Myocyte (in vitro differentiated cells): ENCODE measurements at places on chromosomes 1 and 21.

GRCh38 chr21:46122758-46123683 lies 25.1 kb downstream of the COL6A2 start:
- no peak for DNase-seq

- no peak for DNase-seq
Measured at GRCh38 chr1:4700801-4701200, 46.4 kb downstream of the AJAP1 start.

DNA sequence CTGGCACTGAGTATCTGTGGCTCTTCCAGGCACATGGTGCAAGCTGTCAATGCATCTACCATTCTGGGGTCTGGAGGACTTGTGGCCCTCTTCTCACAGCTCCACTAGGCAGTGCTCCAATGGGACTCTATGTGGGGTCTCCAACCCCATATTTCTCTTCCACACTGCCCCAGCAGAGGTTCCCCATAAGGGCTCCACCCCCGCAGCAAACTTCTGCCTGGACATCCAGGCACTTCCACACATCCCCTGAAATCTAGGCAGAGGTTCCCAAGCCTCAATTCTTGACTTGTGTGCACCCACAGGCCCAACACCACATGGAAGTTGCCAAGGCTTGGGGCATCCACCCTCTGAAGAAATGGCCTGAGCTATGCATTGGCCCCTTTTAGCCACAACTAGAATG lies 18.8 kb downstream of the ODF2L start:
- no peak for DNase-seq

DNA sequence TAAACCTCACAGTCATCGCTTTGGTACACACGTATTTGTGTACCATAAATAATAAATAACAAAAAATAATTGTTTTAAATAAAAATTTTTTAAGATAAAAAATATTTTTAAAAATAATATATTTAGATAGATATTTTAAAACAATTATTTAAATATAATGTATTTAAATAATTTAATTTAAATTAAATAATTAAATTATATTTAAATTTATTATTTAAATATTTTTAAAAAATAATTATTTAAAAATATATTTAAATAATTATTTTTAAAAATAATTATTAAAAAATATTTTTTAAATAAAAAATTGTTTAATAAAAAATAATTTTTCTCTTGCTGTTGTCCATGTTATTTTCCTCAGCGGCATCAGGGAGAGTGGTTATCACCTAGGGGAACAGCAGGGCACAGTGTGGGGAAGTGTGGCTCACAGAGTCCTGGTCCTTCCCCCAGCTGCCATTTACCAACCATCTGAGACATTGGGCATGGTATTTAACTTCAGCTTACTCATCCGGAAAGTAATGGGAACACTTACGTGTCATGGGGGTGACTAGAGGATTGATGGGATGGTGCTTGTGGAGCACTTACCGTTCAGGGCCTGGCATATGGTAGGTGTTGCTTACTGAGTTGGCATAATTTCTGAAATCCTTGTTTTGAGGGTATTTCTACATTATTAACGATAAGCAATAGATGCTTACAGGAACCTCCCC lies 92.9 kb upstream of the TSPAN2 start:
- DNase-seq, result peak; percentile 50

DNA sequence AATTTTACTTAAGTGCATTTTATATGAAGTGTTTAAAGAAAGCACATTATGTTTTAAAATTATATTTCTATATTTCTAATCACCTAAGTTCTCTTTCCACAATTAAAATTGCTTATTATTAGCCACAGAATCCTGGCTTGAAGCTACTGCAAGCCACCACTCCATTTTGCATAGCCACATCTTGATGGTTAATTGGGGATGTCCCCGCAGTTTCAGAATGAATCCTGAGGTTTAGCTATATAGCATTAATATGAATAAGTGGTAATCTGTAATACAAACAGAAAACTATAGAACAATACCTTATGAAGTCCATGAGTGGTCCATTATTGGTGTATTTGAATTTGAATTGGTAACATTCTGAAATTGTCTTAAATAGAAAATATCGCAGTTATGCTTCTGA lies 11.6 kb upstream of the GOLPH3L start:
- DNase-seq, result no peak

GRCh38 chr1:227913764-227914721 lies 33.7 kb downstream of the WNT9A start:
- no peak for DNase-seq

- DNase-seq, result peak; percentile 77
Measured at GRCh38 chr1:24725209-24725651, 20.0 kb upstream of the CLIC4 start.

GRCh38 chr1:235156265-235156664 lies 4.8 kb downstream of the RBM34 start:
- peak; percentile 2 for DNase-seq

- DNase-seq, result no peak
Measured at GRCh38 chr1:107679411-107679953, 285.5 kb downstream of the VAV3 start.

DNA sequence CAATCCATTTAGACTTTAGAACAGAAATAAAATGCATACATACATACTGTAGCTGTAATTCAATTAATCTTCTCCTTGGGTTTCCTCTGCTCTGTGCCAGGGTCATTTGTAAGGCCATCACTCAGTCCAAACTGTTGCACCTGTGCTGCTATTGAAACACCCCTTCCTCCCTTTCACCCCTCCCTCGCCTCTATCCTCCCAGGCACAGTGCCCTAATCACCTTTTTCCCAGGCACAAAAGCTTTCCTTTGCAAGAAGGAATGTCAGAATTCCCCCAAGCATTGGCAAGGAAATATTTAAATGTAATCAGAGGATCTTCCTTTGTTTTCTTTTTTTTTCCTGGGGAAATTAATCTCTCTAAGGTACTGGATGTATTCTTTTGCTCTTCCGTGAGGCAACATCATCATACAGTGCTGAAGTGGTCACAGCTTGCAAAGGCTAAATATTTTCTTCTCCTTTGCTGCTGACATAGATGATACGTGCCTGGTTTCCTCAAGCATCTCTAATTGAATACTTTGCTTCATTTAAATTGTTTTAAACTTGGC lies 339.3 kb upstream of the NR5A2 start:
- no peak for DNase-seq

DNA sequence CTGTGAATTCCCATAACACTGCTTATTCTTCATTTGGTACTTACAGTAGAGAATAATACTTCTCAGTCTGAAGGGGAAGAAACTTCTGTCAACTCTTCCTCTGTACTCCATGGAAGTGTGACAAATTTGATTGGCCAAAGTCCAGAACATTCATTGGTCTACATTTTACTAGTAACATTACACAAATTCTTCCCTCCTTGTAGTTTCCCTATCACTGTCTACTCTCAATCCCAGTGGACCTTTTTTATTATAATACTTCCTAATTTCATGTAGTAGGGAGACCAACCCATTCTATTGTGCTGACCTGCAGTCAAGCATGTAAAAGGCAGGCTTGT lies 74.7 kb downstream of the ALG6 start:
- no peak for DNase-seq

DNA sequence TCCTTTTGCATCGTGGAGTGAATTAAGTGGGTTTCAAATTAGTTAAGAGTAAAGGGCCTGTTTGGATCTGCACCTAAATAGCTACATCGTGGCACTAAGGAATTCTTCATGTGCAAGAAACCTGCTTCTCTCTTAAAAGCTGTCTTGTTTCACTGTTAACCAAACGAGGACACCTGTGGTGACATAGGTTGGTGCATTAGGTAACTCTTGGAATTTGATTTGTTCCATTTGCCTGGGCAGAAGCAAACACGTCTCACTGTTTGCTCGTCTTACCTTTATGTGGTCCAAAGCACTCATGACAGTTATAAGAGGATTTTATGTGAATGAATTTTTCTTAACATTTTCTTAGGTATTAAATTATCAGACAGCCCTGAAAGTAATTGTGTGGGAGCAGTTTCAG lies 60.9 kb downstream of the PRDM2 start:
- no peak for DNase-seq

DNA sequence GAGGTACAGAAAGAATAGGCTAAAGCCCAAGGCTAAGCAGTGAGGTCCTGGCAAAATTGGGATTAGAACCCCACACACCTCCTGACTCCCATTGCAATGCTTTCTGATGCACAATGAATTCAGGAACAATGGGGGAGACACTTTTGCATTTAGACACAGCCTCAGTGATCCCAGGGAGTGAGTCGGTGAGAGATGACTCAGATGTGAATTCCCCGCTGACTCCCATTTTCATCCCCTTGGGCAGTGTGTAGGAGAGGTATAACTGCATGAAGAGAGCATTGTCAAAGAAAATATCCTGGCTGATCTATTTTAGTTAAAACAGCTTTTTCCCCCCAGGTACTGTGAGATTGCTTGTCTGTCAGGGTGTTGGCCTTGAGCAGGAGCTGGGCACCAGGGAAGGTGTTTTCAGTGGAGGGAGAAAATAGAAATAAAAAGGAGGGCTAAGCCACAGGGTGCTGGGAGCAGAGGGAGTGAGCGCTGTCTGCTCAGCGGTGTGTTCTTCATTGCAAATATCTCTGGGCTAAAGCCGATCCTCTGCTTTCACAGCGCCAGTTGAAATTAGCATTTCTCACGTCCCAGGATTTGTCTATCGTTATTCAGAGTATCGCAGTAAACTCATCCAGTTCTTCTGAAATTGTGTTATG lies 247.7 kb upstream of the PTBP2 start:
- DNase-seq, result no peak

- DNase-seq, result no peak
Measured at GRCh38 chr1:244444854-244445253, 6.9 kb downstream of the ADSS2 start.

GRCh38 chr1:208821939-208822338 lies 577.8 kb upstream of the PLXNA2 start:
- DNase-seq, result no peak

GRCh38 chr1:32151319-32151787 lies 28.1 kb upstream of the TXLNA start:
- DNase-seq, result peak; percentile 40

GRCh38 chr1:113041569-113042284 lies 31.3 kb upstream of the LRIG2 start:
- no peak for DNase-seq

- DNase-seq, result no peak
Measured at GRCh38 chr1:14957375-14958098, 196.0 kb upstream of the TMEM51 start.

DNA sequence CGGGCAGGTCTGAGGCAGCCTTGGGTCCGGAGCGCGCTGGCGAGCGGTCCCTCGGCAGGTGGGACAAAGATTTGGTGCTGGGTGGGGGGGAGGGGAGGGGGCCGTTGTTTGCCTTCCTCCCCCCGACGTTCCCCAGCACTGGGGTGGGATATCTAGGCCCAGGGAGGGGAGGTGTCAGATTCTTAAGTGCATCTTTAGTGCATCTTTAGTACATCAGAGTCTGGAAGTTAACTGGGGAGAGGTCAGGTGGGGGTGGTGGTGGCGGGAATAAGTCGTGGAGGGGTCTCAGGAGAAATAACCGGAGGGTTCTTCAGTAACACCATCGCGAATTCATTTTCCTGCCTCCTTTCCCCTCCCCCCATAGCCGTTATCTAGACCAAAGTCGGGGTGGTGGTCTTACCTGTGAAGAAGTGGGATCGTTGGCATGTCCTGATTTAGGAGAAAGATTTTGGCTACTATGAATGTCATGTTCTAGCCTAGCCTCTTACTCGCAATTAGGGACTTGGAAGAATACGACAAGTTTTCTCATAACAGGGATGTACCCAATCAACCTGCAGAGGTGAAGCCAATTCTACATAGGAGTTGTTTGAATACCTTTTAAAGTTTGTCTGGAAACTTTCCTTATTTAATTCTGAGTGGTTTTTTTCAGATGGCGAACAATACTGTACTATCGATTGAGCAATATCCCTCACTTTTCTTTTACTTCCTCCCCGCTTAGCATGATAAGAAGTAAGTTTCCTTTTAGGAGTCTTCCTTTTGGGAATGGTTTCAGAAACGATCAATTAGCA lies 886 bp downstream of the ZMYM4 start:
- peak; percentile 3 for DNase-seq

- DNase-seq, result no peak
Measured at GRCh38 chr1:243315455-243315854, 59.6 kb downstream of the SDCCAG8 start.

GRCh38 chr1:82052563-82052962 lies 251.8 kb downstream of the ADGRL2 start:
- DNase-seq, result no peak

DNA sequence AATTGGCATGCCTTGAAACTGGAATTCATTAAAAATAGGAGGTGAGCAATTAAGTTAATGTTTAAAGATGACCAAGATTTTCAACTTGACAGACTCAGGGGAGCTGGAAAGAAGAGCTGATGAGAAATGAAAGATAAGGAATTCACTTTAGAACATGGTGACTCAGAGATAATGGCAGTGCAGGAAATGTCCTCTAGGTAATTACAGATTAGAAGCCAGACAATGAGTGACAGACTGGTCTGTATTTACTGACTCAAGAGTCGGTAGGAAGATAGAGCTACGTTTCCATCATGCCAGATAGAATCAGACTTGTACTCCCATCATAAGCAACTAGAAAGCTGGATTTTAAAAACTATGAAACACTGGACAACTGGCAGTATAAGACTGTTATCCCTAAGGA lies 151.6 kb downstream of the AJAP1 start:
- no peak for DNase-seq
